ENCODE measurements at places on chromosomes 13 and 19.

GRCh38 chr19:3774621-3775373 is 2.8 kb upstream of the RAX2 start:
- no peaks in the 10 kb centered on the region for H3K27me3 ChIP-seq
- H3K4me3 ChIP-seq = no peak overlapping the region
- H3K27ac ChIP-seq = no peak overlapping the region
- no peak for DNase-seq
- H3K36me3 ChIP-seq = no peaks in the 10 kb centered on the region

- no peaks in the 10 kb centered on the region for H3K4me1 ChIP-seq
- H3K36me3 ChIP-seq = no peaks in the 10 kb centered on the region
- H3K27ac ChIP-seq = no peak overlapping the region
- H3K27me3 ChIP-seq = peaks cover 2% of the 10 kb centered on the region
Observed at GRCh38 chr13:23107665-23108064, 73.1 kb upstream of the SGCG start.

GRCh38 chr19:41261474-41262190 is 2.5 kb upstream of the HNRNPUL1 start:
- peaks cover 6% of the 10 kb centered on the region for H3K36me3 ChIP-seq
- no peak for DNase-seq
- H3K4me3 ChIP-seq = peak overlapping the region; percentile 95
- peak overlapping the region; percentile 100 for H3K27ac ChIP-seq
- H3K27me3 ChIP-seq = no peaks in the 10 kb centered on the region

DNA sequence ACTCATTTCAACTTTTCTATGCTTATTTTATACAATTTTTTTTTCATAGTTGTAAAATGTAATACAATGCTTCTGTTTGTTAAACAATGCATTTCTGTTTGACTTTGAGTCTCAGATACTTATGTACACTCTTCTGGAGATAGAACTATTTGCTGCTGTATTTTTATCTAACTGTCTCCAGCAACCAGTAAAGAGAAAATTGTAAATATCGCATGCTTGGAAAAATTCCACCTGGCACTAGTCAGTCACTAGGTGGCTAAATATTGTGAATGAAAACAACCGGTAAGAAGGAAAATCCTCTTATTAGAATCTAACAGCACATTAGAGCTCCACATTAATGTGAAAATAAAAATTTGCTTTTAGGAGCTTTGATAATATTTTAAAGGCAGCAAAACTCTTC is 876.5 kb downstream of the PCDH9 start:
- H3K27me3 ChIP-seq = no peaks in the 10 kb centered on the region
- no peak overlapping the region for H3K4me3 ChIP-seq
- no peaks in the 10 kb centered on the region for H3K4me1 ChIP-seq
- no peak overlapping the region for H3K27ac ChIP-seq
- DNase-seq = no peak
- no peaks in the 10 kb centered on the region for H3K36me3 ChIP-seq

- H3K4me3 ChIP-seq = no peak overlapping the region
- DNase-seq = no peak
- H3K4me1 ChIP-seq = no peaks in the 10 kb centered on the region
- no peaks in the 10 kb centered on the region for H3K36me3 ChIP-seq
- no peak overlapping the region for H3K27ac ChIP-seq
Observed at GRCh38 chr13:84032116-84032515, 149.8 kb upstream of the SLITRK1 start.

DNA sequence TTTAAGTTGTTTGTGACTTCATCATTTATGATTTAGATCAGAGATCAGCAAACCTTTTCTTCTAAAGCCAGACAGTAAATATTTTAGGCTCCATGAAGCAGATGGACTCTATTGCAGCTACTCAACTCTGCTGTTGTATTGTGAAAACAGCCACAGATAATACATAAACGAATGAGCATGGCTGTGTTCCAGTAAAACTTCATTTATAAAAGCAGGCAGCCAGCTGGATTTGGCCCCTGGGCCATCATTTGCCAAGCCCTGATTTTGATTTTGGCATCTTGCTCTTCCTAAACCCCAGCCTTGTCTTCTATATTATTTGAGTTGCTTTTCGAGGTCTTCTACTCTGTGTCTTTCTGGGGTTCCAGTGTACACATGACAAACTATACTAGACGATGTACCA is 41.3 kb downstream of the RNASEH2B start:
- no peaks in the 10 kb centered on the region for H3K27me3 ChIP-seq
- peaks cover 6% of the 10 kb centered on the region for H3K36me3 ChIP-seq
- no peaks in the 10 kb centered on the region for H3K4me1 ChIP-seq
- no peak overlapping the region for H3K4me3 ChIP-seq
- DNase-seq = no peak

- H3K4me1 ChIP-seq = peaks cover 2% of the 10 kb centered on the region
- DNase-seq = no peak
- no peak overlapping the region for H3K27ac ChIP-seq
- peaks cover 4% of the 10 kb centered on the region for H3K36me3 ChIP-seq
- no peak overlapping the region for H3K4me3 ChIP-seq
Observed at GRCh38 chr13:114296902-114297301, 15.5 kb downstream of the UPF3A start.

DNA sequence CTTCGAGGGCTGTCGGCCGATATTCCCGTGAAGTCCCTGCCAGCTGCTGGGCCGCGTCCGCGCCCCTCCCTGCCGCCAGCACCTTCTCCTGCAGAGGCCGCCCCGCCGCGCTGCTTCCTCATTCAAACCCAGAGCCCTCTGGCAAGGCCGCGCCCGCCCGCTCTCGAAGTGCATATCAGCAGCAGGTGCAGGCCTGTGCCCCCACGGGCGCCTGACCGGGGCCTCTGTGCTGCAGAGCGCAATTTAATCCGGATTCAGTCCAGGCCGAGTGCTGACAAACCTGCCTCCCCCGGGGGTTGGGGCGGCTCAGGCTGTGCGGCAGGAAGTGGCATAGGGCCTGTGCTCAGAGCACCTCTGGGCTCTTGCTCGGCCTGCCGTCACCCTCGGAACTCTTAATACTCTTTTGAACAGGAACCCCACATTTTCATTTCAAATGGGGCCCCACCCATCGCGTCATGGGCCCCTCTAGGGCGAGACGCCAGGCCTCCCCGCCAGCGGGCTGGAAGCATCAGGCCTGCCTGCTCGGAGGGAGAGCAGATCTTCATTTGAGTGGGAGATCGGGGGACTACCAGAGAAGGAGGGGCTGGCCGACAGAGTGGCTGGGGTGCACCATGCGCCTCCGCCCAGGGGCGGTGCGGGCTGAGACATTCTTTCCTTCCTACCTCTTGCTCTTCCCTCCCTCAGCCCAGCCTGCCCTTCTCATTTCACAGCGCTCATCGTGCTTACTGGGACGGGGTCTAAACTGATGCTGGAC is 125.7 kb downstream of the TNFRSF19 start:
- no peaks in the 10 kb centered on the region for H3K27me3 ChIP-seq
- peak overlapping the region; percentile 98 for H3K27ac ChIP-seq
- DNase-seq = peak; percentile 74

DNA sequence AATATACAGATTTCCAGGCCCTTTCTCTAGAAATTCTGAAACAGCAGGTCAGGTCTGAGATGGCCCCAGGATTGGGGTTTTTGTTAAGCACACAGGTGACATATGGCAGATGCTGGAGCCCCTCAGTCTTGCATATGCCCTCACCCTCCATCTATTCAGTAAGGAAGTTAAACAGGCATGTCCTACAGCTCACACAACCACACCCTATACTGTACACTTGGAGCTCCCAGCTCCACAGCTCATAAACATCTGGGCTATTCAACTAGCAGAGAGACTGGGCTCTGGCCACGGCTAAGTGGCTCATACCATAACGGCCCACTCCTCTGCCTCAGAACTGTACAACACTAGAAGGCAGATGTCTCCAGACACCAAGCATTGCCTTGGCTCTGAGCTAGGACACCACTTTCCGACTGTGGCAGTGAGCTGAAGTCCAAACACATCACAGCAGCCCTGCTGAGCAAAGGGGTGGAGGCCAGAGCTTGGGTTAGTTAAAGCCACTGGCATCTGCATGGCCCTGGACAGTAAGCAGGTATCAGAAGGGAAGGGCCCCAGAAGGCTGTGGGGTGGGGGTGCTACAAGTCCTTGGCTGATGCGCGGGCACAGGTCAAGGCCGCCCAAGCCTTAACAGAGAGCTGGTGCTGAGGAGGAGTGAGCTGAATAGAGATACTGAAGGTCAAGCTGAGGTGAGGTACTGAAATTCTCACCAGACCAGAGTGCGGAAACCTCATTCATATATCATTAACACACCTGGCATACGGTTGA is 79.1 kb downstream of the ABCC4 start:
- DNase-seq = no peak
- H3K4me1 ChIP-seq = peaks cover 8% of the 10 kb centered on the region
- no peaks in the 10 kb centered on the region for H3K27me3 ChIP-seq
- H3K4me3 ChIP-seq = no peak overlapping the region
- H3K27ac ChIP-seq = no peak overlapping the region

DNA sequence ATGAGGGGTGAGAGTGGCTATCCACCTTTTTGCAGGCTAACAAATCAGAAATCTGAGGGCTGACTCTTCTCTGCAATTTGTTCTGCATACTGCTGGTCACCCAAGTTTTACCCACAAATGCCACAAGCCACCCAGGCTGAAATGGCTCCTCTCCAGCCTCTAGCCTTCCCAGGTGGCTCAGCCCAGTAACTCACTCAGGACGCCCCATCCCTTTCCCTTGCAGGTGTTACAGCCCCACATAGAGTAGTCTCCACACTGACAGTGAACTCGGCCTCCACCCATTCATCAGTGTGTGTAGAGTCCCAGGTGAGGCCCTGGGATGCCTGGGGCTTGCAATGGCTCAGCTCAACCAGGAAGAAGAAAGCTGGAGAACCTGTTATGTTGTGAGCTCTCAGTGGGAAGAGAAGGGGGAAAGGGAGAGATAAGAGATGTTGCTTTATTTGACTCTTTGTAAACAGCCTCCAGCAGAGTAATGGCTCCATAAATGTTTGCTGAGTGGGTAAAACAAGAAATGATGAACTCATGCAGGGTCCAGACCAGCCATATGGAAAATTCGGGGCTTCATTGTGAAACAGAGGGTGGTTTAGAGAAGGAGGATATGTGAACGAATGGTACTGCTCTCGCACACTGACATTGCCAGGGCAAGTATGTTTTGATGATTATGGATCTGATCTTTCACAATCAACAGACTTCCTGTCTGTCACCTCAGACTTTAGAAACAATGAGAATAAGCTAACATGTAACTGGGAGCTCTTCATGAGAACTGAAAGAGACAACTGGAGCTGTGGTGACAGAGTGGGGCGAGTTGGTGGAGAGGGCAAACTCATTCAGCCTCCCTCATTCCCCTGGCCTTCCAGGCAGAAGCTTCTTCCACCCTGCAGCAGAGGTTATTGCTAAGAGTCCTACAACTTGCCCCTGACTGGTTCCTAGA is 74.2 kb upstream of the RFC3 start:
- H3K4me3 ChIP-seq = no peak overlapping the region
- peaks cover 36% of the 10 kb centered on the region for H3K4me1 ChIP-seq
- DNase-seq = no peak

GRCh38 chr13:30222254-30222653 is 85.1 kb downstream of the KATNAL1 start:
- no peaks in the 10 kb centered on the region for H3K4me1 ChIP-seq
- no peak for DNase-seq
- H3K27me3 ChIP-seq = no peaks in the 10 kb centered on the region
- H3K27ac ChIP-seq = no peak overlapping the region
- H3K36me3 ChIP-seq = peaks cover 44% of the 10 kb centered on the region
- no peak overlapping the region for H3K4me3 ChIP-seq

- no peak for DNase-seq
- H3K4me1 ChIP-seq = no peaks in the 10 kb centered on the region
- no peaks in the 10 kb centered on the region for H3K36me3 ChIP-seq
- H3K27ac ChIP-seq = no peak overlapping the region
Observed at GRCh38 chr13:98221234-98221633, 44.2 kb upstream of the RNF113B start.

GRCh38 chr13:104841110-104841509 is 1694.4 kb downstream of the EFNB2 start:
- no peak overlapping the region for H3K4me3 ChIP-seq
- no peak for DNase-seq
- H3K27me3 ChIP-seq = no peaks in the 10 kb centered on the region
- H3K36me3 ChIP-seq = no peaks in the 10 kb centered on the region
- no peaks in the 10 kb centered on the region for H3K4me1 ChIP-seq

DNA sequence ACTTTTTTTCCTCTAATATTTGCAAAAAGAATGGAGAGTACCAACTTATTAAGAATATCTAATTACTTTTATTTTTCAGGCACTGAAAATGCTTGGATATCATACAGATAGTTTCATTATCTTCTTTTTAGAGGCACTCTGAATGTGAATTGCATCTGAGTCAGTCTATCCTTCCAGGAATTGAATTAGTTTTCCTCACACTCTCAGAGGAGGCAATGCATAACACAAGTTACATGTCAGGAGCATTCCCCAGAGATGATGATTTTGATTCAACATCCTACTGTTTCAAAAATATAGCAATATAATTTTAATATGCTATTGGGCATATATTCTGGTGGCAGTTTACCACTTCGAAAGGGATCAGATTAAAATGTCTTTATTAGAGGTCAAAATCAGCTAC is 1315.4 kb downstream of the PCDH9 start:
- H3K36me3 ChIP-seq = no peaks in the 10 kb centered on the region
- H3K4me1 ChIP-seq = no peaks in the 10 kb centered on the region
- no peak for DNase-seq
- H3K27ac ChIP-seq = no peak overlapping the region
- peaks cover 4% of the 10 kb centered on the region for H3K27me3 ChIP-seq

DNA sequence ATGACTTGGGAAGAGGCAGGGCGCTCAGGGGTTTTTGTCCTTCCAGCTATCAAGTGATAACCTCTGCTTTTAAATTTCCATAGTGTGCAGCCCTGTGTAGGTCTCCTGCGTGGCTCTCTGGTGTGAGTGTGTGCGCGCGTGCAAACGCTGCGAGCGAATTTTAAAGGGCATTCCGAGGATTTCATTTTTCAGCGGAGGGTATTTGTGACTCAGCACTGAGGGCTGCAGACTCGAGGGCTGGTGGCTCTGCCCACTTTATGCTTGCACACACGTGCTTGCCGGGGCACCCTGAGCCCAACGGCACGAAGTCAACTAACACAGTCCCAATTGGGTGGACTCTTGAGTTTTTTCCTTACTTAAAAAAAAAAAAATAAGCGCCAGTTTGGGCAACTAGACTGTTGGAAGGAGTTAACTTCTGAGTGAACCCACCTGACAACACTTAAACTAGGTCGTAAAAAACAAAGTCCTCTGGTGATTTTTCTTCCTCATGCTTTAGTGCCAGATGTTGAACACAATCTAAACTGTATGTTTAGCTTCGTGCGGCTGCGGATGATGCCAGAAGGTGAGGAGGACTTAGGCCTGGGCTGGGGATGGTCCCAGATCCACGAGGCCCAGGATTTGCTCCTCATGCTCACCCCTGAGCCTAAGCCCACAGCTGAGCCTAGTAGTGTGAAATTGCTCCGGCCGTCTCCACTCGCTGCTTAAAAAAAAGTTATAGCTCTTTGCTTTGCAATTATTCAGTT is 2.1 kb downstream of the FGF9 start:
- H3K36me3 ChIP-seq = no peaks in the 10 kb centered on the region
- no peaks in the 10 kb centered on the region for H3K27me3 ChIP-seq
- H3K4me1 ChIP-seq = peaks cover 18% of the 10 kb centered on the region
- DNase-seq = no peak
- peak overlapping the region; percentile 61 for H3K27ac ChIP-seq

GRCh38 chr13:77460195-77460594 is 75.3 kb upstream of the SCEL start:
- no peaks in the 10 kb centered on the region for H3K36me3 ChIP-seq
- H3K4me3 ChIP-seq = no peak overlapping the region
- DNase-seq = no peak
- no peaks in the 10 kb centered on the region for H3K4me1 ChIP-seq
- peaks cover 2% of the 10 kb centered on the region for H3K27me3 ChIP-seq

- H3K4me1 ChIP-seq = peaks cover 52% of the 10 kb centered on the region
- H3K27ac ChIP-seq = peak overlapping the region; percentile 78
- no peaks in the 10 kb centered on the region for H3K27me3 ChIP-seq
- H3K4me3 ChIP-seq = peak overlapping the region; percentile 40
Observed at GRCh38 chr13:32791545-32792172, 205.4 kb downstream of the PDS5B start.

Measured in naive thymus-derived CD8-positive, alpha-beta T cell (primary cell).